ENCODE measurements at places on chromosomes 16 and 17.
A peak's percentile ranks its signal among the peaks of the same experiment; 100 is the strongest.

DNA sequence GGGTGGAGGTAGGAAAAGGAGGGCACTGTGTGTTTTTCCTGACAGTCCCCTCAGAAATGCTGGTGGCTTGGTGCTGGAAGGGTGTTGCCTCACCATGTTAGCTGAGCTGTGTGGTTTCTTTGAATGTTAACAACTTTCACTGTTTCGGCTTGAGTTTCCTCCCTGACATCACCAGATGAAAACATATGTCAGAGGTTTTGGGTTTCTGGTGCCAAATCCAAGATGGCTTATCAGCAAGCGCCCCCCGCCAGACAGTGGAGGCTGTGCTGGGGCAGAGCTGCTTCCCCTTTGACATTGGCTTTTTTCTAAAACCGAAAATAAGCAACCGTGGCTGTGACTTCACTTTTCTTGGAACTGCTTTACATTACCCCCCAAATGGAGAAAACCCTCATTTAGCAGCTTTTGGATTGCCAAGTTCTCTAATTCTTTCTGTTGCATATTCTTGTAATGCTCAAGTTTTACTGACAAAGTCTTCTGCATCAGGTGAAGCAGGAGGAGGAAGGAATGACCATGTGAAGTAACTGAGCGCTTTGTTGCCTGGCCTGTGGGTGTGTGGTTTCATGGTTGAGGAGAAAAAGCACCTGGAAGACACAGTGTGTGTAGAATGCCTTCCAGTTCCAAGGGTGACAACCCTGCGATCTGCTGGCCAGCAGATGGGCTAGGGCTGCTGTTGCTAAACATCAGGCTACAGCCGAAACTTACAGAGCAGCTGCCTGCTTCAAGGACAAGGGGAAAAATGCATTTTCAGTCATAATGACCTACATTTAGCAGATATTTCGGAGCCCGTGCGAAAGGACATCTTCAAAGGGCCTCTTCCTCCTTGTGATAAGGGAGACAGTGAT is 9.7 kb downstream of the RMI2 start:
- DNase-seq = no peak

- no peak for DNase-seq
Observed at GRCh38 chr16:56632848-56633365, 448 bp downstream of the MT1M start.

- peak; percentile 26 for DNase-seq
Observed at GRCh38 chr17:70169709-70170597, 621 bp downstream of the KCNJ2 start.

GRCh38 chr17:60059082-60059481 is 19.6 kb downstream of the HEATR6 start:
- DNase-seq = no peak

- DNase-seq = peak; percentile 36
Observed at GRCh38 chr17:49703557-49704277, 4.0 kb downstream of the SLC35B1 start.

- DNase-seq = no peak
Observed at GRCh38 chr16:53988136-53988535, 284.2 kb downstream of the FTO start.

DNA sequence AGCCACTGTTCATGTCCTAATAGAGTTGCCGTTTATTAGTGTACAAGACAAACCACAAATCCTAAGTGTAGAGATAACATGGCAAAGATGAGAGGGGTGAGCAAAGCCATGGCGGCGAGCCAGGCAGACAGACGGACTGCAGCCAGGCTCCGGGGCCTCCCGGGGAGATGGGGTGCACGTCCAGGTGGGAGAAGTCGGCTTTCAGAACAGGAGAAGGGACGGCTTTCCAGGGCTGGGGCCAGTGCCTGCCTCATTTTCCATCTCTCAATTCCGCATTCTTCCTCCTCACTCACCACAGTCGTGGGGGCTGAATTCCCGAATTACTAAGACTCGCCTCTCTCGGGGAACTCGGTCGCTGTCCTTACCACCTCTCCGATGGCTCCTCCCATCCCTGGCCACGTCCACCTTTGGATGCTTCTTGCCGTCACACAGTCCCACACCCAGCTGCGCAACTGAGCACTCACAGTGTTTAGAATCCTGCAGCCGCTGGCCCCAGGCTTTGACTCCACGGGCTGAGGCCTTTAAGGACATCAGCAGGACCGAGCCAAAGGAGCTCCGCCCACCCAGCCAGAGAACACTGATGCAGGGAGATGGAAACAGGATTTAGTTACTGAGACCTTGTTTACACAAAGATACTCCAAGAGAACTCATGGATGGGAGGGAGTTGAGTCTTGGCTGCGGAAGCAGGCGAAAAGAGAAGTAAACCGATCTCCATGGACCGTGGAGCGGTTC is 59.7 kb downstream of the RNF112 start:
- peak; percentile 62 for DNase-seq

DNA sequence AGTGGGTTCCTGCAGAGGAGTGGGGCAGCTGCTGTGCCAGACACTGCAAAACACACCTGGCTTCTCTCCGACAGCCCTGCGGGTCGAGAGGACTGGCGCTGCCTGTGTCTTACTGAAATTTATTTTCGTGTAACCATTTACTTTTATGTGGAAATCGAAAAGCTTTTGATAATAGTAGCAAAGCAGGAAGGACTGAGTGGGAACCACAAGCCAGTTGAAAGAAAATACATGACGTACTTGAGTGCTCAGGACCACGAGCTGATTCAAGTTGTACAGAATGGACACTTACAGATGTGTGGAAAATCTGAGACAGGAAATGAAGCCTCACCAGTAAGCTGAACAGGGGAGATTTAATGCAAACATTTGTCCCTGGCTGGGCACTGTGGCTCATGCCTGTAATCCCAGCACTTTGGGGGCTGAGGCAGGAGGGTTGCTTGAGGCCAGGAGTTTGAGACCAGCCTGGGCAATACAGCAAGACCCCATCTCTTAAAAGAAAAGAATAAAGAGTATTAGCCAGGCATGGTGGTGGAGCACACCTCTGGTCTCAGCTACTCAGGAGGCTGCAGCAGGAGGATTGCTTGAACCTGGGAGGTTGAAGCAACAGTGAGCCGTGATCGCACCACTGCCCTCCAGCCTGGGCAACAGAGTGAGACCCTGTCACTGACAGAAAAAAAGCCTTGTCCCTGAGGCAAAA is 11.3 kb upstream of the RPL13 start:
- no peak for DNase-seq

- peak; percentile 38 for DNase-seq
Observed at GRCh38 chr17:18139949-18140348, 31.4 kb downstream of the MYO15A start.

GRCh38 chr17:10754109-10754508 is 24.3 kb upstream of the TMEM220 start:
- peak; percentile 26 for DNase-seq

DNA sequence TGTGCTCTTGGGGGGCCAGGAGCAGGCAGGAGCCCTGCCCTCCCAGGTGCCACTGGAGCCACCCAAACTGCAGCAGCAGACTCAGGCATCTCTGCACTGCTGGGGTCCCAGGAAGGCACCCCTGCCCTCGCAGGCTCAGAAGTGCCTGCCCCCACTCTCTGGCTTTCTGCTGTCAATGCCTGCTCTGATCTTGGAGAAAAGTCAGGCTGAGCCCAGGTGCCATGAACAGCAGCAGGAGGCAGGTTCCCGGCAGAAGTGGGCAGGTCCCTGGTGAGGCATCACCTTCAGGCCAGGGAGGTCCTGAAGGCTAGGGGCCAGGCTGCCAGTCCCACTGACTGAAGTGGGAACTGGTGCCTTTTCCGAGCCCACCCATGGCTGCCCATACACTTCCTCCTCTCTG is 106.5 kb downstream of the MGAT5B start:
- no peak for DNase-seq

DNA sequence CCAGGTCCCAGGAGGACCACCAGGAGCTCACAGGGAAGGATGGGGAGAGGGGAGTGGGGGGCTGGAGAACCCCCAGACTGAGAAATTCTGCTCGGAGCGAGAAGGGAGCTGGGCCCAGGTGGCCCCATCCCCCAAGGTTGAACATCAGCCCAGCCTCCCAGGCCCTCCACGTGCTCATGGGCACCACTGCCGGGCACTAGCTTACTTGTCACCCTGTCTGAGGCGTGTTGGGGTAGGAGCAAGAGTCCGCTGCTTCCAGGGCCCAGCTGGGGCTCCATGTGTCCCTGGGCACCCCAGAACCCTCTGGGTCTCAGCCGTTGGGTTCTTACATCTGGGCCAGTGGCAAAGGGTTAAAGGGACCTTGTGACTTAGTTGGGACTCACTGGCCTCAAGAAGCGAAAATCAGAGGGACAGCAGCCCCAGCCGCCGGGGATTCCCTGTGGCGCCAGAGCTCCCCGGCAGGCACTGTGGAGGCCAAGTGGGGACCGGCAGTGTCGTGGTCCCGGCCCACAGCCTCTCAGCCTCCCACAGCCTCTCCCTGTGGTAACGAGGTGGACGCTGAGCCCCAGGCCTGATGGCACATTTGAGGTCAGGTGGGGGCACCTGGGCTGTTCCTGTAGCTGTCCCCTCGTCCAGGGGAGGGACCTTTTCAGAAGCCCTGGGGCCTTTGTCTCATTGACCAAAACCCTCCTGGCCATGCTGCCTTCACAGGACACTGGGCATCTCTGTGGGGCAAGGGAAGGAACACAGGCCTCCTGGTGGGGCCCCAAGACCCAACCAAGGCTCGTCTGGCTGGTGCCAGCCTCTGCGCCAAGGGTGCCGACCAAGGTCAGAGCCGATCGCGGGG is 33.7 kb upstream of the CDH15 start:
- no peak for DNase-seq

DNA sequence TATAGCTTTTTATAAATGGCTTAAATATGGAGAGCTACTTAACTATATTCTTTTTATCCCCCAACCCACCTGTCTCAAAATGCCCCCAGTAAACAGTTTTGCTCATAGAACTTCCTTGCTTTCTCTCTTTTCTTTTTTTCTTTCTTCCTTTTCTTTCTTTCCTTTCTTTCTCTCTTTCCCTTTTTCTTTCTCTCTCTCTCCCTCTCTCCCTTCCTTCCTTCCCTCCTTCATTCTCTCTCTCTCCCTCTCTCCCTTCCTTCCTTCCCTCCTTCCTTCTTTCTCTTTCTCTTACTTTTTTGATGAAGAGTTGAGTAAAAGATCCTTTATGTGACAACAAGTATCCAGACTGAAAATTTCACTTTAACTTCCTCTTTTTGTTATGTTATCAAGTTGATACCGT is 48.2 kb downstream of the KCNJ2 start:
- no peak for DNase-seq

DNA sequence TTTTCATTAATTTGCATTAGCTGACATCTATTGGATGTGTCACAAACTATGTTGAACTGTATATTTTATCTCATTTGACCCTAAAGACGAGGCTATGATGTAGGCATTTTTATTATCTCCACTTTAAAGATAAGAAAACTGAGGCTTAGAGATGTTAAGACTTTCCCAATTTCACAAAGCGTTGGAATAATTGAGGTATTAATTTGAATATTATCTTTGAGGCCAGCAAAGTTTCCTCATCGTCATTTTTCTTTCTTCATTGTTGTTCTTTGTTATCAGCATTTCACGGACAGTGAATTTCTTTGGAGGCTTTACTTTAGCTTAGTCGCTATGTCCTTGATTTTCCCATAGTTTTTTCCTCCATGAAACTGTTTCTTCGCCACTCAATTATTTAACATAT is 227.5 kb upstream of the MYOCD start:
- no peak for DNase-seq

GRCh38 chr17:38425744-38426143 is 2.5 kb upstream of the ARHGAP23 start:
- DNase-seq = peak; percentile 57

DNA sequence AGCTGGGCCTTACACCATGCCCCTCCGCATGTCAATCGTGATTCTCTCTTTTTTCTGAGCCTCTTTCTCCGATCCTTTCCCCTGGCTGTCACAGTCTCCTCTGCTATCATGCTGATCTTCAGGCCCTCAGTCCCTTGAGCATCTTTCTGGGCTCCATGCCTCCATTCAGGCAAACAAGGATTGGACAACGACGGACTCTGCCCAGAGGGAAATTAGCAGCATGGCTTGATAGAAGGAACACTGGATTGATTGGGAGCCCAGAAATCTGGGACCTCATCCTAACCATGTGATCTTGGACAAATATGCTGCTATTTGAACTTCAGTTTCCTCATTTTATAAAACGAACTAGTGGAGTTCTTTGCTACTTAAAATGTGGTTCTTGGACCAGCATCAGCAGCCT is 19.6 kb upstream of the PHF12 start:
- no peak for DNase-seq

GRCh38 chr17:6476810-6477179 is 32.5 kb downstream of the PIMREG start:
- no peak for DNase-seq

- DNase-seq = no peak
Observed at GRCh38 chr17:9208381-9209105, 187.2 kb downstream of the NTN1 start.

Measured in EL (cell line).